ENCODE measurements at places on chromosomes 5 and 9.
A peak's percentile ranks its signal among the peaks of the same experiment; 100 is the strongest.

DNA sequence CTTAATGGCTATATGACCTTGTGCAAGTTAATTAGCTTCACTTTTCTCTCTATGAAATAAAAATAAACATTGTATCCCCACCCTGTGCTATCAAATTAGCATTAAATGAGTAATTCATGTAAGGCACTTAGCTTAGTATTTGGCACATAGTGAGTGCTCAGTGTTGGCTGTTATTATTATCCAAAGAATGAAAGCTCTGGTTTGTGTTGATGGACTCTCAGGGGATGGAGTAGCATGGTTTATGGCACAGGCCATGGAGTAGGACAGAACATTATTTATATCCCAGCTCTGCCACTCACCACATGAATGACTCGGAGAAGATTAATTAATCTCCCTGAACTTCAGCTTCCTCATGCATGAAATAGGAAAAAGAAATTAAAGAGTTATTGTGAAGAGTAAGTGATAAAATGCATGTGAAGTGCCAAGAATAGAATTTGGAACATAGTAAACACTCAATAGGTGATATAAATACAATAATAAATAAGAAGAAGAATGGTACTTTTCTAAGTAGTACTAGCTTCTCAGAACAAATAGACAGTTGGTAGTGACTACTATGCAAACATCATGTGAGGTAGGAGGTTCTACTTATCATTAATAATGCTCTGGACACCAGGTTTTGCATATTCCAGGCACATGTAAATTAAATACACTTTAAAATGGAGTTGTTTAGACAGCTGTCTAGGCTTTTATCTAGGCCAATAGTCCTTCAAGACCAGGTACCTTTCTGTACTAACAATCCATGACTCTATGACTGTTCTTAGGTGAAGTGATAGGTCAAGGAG lies 146.4 kb downstream of the GRIA1 start:
- peak; percentile 20 for DNase-seq

DNA sequence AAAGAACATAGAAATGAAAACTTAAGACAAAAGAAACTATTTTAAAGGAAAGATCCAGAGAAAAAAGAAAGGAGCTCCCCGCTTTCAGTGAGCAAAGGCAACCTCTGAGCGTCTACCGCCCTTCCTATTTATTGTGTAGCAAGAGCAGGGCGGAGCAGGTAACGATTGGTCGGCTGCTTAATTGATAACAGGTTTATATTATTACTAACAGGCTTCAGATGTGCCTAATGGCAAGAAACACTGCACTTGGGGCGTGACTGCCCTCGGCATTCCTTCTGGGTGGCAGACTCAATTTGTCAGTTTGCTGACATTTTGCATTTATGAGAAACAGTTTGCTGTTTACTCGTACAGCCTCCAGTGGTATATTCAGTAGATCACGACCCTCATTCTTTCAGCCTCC lies 482.7 kb upstream of the C9orf72 start:
- DNase-seq, result peak; percentile 14

GRCh38 chr5:134304306-134304705 lies 62.7 kb downstream of the CDKL3 start:
- DNase-seq, result no peak

GRCh38 chr9:70806875-70807274 lies 314.5 kb downstream of the TRPM3 start:
- no peak for DNase-seq

DNA sequence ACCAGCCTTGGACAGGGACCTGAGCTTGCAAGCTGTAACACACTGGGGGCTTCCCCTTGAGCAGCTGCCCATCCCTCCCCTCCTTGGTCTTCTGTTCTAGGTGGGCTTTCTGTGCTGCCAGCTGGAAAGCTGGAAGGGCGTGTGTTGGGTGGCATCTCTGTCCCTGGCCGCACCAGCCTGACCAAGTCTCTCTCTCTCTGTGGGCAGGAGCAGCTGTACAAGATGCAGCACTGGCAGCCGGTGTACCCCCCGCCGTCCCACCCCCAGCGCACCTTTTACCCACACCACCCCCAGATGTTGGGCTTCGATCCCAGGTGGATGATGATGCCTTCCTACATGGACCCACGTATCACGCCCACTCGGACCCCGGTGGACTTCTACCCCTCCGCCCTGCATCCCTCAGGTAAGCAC lies 32.1 kb upstream of the POMT1 start:
- no peak for DNase-seq

DNA sequence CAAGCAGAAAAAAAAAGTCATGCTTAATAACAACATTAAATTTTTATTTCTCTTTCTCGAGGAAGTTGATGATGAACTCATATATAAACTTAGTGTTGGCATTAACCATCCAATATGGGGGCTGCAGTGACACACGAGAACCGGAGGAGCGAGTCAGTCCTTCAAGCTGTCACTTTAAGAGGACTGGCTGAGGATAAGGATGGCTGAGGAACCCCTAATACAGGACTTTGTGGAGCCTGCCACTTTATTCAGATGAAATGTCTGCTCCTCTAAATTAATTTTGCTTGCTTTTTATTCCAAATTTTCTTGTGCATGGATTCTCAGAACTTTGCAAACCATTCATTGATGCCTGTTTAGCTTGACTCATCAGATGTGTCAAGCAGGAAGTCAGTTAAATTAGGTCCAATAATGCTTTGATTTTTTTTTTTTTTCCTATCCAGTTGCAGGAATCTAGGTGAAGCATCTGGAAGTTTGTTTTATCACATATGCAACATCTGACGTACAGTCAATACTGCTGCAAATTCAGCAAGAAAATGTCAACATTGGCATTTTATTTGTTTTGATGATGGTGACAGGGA lies 144.2 kb upstream of the COL5A1 start:
- DNase-seq, result peak; percentile 57

GRCh38 chr9:133163504-133164172 lies at the start of gene GBGT1:
TSS of gene GBGT1 (minus strand) at chr9:133163914. CDS start at chr9:133162412, 1,502 bp downstream.
- no peak for DNase-seq

DNA sequence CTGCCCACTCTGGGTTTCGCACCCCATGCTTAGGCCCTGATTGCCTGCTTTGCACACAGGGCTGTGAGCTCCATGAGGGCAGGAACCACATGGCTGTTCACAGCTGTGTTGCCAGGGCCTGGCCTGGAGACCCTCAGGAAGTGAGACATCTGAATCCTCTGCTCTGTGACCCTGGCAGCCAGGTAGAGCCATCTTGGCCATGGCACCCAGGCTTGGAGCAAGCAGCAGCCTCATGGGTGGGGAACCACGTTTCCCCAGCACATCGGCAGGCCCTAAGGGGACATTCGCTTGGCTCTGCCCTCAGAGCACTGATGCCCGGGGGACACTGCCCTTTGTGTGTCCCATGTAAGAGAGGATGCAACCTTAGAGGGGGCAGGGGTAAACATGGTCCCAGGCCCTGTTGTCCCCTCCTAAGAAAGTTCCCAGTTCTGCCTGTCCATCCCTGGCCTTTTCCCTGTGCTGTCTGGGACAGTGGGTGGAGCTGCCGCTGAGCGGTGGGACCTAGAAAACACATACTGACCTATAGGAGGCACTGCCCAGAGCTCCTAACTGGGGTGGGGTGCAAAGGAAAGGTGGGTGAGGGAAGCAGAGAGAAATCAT lies 144.1 kb upstream of the IER5L start:
- no peak for DNase-seq

GRCh38 chr9:105658351-105658750 lies 3.9 kb upstream of the TAL2 start:
- DNase-seq, result no peak

GRCh38 chr5:77301447-77301883 lies 91.0 kb downstream of the PDE8B start:
- peak; percentile 40 for DNase-seq

DNA sequence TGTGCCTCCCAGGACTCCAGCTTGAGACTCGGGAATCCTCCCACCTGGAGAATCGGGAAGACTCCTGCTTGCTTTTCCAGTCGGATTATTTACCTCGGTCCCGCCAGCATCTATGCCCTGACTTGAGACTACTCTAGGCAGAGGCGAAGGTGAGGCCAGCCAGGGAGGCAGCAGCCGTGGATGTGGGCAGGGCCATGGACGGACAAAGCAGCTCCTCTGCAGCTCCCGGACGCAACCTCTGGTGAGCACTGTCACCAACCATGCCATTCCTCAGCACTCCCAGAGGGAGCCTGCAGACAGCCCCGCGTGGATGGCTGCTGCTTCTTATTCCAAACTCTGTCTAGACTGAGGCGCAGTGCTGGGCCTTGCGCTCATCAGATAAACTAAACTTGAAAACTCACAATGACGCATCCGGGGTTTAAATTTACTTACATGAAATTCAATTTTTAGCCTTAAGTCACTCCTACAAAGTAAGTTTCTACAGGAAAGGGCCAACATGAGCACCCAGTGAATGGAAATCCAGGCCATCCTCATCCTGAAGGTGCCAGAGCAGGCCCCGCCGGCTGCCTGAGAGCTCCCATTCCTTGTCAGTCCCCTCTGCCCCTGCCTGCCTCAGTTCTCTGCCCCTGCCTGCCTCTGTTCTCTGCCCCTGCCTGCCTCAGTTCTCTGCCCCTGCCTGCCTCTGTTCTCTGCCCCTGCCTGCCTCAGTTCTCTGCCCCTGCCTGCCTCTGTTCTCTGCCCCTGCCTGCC lies 17.8 kb downstream of the MED10 start:
- DNase-seq, result no peak

GRCh38 chr5:115336201-115336720 lies 39.8 kb upstream of the CCDC112 start:
- DNase-seq, result no peak

GRCh38 chr5:40485021-40485998 lies 194.4 kb upstream of the PTGER4 start:
- DNase-seq, result peak; percentile 14

- peak; percentile 66 for DNase-seq
Observed at GRCh38 chr9:111038331-111039230, at the start of gene LPAR1. TSS of gene LPAR1 (minus strand) at chr9:111038470. CDS start at chr9:110972117, 66,353 bp downstream.

- no peak for DNase-seq
Observed at GRCh38 chr9:133248726-133249295, 26.2 kb downstream of the ABO start.

DNA sequence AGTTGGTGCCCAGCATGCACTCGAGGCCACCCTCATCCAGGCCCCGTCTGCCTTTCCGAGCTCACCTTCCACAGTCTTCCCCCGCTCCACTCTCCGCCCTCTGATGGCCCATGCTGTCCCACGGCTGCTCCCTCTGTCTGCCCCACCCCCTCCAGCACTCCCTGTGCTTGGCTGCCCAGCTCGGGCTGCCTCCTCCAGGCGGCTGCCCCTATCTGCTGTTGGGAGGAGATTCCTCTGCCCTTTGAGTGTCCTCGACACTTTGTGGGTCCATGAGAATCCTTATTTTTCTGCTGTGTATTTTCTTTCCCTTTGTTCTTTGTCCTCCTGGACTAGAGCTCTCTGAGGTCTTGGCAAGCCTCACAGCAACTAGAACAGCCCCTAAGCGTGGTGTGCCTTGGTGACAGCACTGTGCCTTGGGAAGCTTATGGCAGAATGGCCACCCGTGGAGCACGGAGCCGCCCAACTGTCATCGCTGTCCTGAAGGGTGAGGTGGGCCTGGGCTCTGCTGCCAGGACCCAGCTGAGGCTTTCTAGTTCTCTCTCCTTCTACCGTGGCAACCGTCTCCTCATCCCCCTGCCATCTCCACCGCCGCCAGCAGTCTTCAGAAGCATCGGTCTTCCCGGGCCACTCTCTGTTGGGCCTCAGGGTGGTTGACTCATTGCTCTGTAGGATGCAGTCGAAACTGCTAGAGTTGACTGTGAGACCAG lies 5.2 kb downstream of the NTMT1 start:
- DNase-seq, result peak; percentile 65

GRCh38 chr5:172395483-172395882 lies 58.8 kb downstream of the SH3PXD2B start:
- peak; percentile 36 for DNase-seq

DNA sequence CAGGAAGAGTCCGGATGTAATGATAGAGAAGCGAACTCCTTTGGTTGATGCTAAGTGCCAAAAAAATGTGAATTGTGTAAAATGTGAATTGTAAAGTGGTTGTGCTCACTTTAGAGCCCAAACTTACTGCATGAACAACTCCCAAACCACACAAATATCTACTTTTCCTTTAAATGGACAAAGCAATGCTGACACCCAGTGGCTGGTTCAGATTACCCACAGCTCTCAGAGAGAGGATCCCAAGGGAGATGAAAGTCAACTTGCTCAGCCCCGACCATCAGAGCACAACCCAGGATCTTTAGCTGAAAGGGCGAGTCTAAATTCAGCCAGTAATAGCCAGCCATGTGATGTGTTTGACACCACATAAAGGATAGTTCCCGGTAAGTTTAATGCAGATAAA lies 133.7 kb downstream of the NMUR2 start:
- peak; percentile 0 for DNase-seq

GRCh38 chr9:86508208-86508903 lies 154.1 kb upstream of the TUT7 start:
- DNase-seq, result no peak

DNA sequence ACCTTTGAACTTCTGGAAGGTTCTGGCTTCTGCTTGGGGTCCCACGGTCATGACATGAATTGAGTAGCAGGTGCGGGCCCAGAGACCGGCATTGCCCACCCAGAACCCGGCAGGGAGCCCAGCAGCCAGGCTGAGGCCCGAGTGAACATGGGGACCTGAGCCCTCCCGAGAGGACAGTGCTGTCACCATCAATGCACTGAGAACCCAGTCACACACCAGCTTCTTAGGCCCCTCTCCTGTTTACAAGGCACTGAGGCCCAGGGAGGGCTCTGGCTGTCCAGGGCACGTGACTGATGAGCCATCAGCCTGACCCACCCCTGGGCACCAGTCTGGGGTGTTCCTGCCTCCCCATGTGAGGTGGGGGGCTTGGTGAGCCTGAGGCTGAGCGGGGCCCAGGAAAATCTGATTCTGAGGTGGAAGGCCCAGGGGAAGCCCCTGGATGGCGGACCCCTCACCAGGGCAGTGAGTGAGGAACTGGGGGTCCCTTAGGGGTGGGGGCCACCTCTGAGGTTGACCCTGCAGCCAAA lies 60.3 kb upstream of the RNU6ATAC start:
- no peak for DNase-seq

DNA sequence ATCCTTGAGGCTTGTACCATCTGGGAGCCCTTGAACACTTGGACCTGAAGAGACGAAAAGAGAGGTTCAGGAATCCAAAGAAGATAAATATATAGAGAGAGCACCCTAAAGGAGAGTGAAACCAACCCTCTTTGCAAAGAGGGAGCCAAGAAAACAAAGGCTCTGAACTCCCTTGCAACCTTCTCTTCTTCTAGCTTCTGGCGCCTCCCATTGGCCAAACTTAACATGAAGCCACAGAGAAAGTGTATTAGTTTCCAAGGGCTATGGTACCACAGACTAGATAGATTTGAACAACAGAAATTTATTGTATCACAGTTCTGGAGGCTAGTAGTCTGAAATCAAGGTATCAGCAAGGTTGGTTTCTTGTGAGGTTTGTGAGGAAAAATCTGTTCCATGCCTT lies 175.1 kb downstream of the HCN1 start:
- peak; percentile 4 for DNase-seq

DNA sequence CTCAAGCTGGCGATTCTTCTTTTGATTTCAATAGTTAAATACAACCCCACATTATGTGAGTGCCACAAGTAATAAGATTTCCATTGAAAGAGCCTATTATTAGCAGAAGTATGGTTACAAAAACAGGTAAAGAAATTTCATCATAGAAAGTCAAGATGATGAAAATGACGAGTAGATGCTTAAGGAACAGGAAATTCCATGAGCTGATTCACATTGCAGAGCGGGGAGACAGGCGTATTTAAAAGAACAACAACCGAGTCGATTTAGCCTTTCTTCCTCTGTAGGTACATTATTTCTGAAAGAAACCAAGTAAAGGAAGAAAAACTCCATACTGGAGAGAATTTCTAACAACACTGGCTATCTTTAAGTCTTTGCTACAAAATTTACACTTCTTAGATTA lies 310.4 kb downstream of the SLF1 start:
- no peak for DNase-seq

GRCh38 chr9:124928116-124928515 lies 12.8 kb downstream of the GOLGA1 start:
- DNase-seq, result no peak

GRCh38 chr5:64213531-64213930 lies 47.9 kb downstream of the RNF180 start:
- no peak for DNase-seq
